ENCODE measurements at places on chromosomes 1 and 21. TPM values are rescaled to one million over a fixed set of nuclear protein-coding genes. Genes with fewer than 3 reads are reported as not detected.

The UBE2U gene
- total RNA-seq: 16.9 TPM

The EPHX1 gene
- 145 TPM for total RNA-seq

The NDUFS5 gene
- total RNA-seq: 211 TPM

The MMP23B gene
- total RNA-seq: 49.0 TPM

The CELA3A gene
- total RNA-seq: not detected

The CPT2 gene
- total RNA-seq: 44.4 TPM

The PCAT6 gene
- 11.5 TPM for total RNA-seq

The CRP gene
- total RNA-seq: 0.37 TPM

The MPZ gene
- 2.3 TPM for total RNA-seq

The HCN3 gene
- total RNA-seq: 3.8 TPM

The KCNK1 gene
- 1.8 TPM for total RNA-seq
